Esophagus squamous epithelium (tissue), 5 donors: ENCODE measurements at places on chromosomes 1 and 21.

GRCh38 chr21:35223480-35224156 is 174.5 kb upstream of the RUNX1 start:
- DNase-seq = no peak

DNA sequence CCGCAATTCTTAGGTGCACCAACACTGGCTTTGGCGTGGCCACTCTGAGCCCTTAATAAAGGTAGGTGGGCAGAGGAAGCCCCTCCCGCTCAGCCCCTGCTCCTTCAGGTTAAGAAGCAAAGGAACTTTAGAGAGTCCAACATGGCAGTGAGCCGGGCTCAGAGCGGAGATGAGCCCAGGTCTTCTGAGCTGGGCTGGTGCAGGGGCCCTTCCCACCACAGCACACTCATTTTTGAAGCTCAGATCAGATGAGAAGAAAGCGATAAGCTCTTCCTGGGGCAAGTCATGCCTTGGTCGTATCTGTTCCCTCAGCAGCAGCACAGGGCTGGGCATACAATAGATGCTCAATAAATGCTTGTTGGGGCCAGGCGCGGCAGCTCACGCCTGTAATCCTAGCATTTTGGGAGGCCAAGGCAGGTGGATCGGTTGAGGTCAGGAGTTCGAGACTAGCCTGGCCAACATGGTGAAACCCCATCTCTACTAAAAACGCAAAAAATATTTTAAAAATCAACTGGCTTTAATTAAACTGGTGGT is 51.1 kb upstream of the TARDBP start:
- no peak for DNase-seq

- no peak for DNase-seq
Observed at GRCh38 chr1:154208677-154209388, 2.7 kb upstream of the CFAP141 start.

- DNase-seq = no peak
Observed at GRCh38 chr1:96220651-96221050, 500.9 kb upstream of the PTBP2 start.

- no peak for DNase-seq
Observed at GRCh38 chr1:201020721-201021629, 2.5 kb downstream of the KIF21B start.

GRCh38 chr1:246591504-246591903 is 25.2 kb downstream of the CNST start:
- DNase-seq = no peak

DNA sequence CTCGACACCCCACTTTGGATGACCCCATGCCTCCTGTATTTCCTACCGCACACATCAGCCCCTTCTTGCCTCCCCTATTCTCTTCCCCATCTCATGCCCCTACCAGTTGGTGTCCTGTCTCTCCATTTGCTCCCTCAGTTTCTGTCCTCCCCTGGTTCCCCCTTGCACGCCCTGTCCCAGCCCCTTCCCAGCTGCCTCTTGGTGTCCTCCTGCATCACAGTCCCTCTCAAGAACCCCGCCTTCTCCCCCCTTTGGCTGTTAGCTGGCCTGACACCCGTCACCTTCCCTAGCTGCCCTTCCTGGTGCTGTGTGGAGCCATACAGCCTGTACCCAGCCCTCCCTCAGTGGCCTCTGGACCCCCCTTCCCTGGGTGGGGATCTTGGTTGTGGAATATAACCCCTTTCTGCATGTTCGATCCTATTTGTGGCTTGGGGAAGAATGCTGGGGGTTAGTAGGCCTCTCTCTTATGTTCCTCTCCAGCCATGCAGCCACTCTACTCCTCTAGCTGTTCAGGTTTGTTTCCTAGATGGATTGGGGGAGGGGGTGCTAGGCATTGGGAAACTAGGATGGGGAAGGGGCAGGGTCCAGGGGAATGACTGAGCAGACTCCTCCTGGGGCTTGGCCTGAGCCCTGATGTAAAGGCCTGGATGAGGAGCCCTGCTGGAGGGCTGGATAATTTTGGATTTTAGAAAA is 41.4 kb upstream of the NFASC start:
- no peak for DNase-seq

GRCh38 chr1:116311193-116311592 is 61.9 kb upstream of the ATP1A1 start:
- no peak for DNase-seq

GRCh38 chr1:218835609-218836008 is 338.1 kb upstream of the LYPLAL1 start:
- no peak for DNase-seq

- no peak for DNase-seq
Observed at GRCh38 chr1:91844862-91845528, 41.0 kb downstream of the TGFBR3 start.

DNA sequence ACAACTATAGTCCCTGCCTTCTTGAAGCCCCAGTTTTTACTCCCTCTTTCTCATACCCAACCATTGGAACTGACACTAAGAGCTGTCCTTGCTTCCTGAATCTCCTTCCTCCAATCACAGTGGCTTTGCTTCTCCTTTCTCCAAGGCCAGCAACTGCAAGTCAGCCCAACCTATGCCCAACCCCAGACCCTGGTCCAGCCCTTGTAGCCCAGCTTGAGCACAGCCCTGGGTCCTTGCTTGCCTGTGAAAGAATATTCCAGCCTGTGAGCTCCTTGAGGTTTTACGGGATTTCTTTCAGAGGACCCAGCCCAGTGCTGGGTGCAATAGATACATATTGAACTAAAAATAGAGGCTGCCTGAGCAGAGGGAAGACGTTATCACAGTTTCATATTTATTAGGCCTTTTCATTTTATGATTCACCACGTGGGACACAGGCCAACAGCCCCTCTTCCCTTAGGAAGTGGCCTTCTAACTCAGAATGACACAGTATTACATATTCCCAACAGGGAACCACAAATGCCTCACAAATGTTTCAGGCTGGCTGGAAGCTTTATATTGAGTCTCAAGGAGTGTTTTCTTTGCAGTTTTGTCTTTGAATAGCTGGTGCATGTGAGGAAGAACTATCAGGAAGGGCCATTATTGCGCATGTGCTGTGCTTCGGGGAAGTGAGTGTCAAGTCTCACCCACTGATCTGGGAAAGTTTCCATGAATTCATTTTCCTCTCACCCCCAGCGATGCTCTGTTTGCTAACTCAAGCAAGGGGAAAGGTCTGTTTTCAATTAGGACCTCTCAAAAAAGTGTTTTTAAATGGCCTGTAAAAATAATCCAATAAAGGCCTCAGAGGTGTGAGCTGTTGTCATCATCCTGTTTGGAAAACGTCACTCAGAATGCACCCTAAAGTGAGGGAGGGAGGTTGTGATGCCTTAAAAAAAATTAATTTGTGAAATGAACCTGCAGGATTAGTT is 92.3 kb upstream of the NFIA start:
- no peak for DNase-seq

- DNase-seq = no peak
Observed at GRCh38 chr1:234325878-234326496, 47.3 kb upstream of the COA6 start.

DNA sequence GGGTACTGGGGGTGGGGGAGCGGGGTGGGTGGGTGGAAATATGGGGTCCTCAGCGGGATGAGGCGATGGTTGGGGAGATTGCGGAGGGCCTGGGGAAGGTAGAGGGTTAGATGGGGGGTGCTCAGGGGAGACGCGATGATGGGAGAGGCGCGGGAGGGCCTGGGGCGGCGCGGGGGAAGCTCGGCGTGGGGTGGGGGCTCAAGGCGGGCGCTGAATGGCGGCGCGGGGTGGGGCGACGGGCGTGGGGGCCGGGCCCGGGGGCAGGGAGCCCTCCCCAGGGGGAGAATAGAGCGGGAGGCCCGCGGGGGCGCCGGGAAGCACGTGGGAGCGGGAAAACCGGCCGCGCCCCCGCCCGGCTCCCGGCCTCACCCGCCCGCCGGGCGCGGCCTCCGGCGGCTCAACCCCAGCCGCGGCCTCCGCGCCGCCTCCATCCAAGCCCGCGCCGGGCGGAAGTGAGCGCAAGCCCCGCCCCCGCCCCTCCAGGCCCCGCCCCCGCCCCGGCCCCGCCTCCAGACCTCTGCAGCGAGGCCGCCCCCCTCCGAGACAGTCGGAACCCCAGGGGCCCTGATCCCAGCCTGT is at the start of gene FAAP20:
FAAP20 (minus strand) TSS at position 454 of the 579 bp plus-strand sequence; CDS start at position 431, 23 bp downstream.
- DNase-seq = no peak
